ENCODE measurements at places on chromosomes 7 and 10.
A peak's percentile ranks its signal among the peaks of the same experiment; 100 is the strongest.

DNA sequence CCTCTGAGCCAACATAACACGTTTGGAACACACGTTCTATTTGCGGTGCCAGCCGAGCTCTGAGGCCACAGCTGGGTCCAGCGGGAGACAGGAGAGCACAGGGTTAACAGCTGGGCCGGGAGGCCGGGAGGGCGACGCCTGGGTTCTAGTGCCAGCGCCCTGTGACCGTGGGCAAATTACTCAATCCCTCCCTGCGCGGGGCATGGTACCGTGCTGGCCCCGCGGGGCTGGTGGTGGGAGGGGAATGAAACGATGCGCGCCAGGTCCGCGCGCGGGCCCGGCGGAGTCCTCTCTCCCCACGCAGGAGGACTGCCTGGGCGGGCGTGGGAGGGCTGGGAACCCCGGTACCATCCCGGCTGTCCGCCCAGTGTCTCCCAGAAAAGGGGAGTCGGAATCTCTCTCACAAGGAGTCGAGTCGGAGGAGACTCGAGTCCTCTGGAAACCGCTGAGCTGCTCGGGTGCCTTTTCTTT is 30.4 kb downstream of the LEP start:
- no peak for DNase-seq

DNA sequence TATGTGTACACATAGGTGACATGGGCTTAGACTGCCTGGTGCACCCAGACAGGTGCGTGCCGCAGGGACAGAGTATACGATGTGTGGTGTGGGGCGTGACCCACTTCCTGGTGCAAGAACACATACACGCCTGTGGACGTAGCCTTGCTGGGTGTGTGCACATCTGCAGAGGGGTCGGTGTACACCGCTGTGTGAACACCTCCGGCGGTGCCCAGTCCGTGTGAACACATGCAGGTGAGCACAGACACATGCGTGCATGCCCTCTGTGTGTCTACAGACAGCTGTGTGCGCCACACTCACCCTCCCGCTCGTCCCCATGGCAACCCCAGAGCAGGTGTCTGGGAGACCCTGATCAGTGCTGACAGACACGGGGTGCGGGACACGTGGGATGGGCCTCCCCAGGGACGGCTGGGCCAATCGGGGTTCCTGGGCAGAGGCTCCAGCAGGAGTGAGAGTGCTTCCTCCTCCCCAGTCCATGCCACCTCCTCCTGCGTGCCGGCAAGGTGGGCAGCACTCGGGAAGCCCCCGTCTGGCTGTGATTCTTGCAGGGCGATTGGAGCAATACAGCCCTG is 23.4 kb downstream of the ELFN1 start:
- DNase-seq, result no peak

GRCh38 chr10:120667276-120667675 is 183.9 kb upstream of the WDR11 start:
- DNase-seq, result no peak

DNA sequence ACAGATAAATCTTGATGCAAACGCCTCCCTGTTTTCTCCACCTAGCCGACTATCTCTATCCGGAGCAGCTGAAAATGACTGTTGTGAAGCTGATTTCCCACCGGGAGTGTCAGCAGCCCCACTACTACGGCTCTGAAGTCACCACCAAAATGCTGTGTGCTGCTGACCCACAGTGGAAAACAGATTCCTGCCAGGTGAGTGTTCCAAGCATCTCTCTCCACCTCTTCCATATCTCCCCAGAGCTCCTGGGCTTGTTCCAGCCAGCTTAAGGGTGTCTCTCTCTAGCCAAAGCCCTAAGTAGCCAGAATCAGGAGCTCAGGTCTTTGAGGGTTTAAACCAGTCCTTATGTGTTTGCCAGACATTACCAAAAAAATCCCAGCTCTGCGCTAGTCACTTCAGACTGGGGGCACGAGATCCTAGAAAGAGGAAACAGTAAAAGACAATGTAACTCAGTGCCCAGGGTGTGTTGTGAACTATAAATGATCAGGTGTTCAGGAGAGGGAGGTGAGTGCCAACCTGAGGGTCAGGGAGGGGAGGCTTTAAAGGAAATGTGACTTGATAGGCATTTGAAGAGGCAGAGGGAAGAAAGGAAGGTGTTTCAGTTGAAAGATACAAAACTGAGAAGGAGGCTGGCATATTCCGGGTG is 4.4 kb downstream of the PLAU start:
- DNase-seq, result no peak

- no peak for DNase-seq
Observed at GRCh38 chr10:44742248-44742647, 168.9 kb upstream of the TMEM72 start.

- no peak for DNase-seq
Observed at GRCh38 chr10:63236113-63236935, 103.2 kb downstream of the NRBF2 start.

DNA sequence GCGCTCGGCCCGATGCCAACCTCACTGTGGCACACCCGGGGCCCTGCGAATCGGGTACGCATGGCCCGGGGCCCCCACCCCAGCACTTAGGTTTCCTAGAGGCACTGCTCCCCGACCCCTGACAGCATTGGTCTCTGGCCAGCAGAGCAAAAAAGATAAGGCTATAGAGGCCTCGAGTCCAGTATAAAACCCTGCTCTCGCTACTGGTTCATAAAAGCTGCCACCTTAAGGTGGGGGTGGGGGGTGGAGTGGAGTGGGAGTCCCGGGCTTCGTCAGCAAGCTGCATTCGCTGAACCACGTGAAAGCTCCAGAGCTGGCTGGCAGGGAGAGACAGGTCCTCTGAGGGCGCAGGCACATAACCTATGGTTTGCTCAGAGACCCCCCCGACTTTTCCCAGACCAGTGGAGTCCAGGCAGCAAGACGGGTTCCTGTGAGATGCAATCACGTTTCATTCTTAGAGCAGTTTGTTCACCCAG is 1.3 kb downstream of the KAZALD1 start:
- no peak for DNase-seq

DNA sequence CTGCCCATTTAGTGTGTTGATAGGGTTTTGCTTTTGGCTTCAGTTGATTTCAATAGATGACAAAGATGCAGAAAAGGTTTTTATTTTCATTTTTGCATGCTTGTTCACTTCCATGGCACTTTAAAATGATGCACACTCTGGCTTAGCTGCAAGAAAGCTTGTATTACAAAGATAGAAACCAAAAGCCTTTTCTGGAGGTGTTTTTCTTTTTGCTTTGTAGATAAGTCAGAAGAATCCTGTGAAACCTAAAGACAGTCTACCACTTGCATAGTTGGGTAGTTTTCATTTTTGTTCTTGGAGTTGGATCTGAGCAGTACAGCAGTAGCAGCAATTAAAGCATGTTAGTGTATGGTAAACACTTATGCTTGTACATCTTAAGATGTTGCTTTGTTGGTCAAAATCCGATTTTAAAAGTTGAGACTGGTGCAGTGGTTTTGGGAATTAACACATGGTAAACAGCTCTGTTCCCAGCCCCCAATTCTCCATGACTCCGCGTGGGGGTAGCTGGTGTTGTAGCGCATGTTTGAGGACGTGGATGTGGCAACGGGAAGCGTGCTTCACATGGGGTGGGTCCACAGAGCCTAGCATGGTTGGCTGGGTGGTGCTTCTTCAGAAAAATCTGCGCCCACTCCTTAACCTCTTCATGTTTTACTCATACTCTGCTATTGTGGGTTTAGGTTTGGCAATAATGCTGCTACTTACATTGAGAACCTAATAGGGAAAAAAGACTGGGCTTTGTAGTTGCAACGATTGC is 19.8 kb downstream of the CCNY start:
- no peak for DNase-seq

DNA sequence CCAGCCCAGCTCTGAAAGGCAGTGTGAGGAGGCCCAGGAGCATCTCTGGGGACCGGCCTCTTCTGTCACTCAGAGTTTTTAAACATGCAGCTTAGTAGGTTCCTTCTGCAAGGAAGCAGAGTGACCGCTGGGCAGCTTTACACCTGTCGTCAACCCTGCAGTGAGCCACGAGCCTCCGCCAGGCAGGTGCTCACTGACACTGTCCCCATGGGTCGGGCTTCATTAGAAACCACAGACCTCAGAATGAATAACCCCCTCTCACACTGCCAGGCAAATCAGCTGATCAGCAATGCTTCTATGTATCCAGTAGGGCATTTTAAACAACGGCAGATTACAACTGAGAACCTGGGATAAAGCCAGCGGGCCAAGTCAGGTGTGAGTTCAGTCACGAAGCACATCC is 106.1 kb downstream of the MAD1L1 start:
- no peak for DNase-seq

- no peak for DNase-seq
Observed at GRCh38 chr7:31408140-31408729, 67.7 kb upstream of the NEUROD6 start.

DNA sequence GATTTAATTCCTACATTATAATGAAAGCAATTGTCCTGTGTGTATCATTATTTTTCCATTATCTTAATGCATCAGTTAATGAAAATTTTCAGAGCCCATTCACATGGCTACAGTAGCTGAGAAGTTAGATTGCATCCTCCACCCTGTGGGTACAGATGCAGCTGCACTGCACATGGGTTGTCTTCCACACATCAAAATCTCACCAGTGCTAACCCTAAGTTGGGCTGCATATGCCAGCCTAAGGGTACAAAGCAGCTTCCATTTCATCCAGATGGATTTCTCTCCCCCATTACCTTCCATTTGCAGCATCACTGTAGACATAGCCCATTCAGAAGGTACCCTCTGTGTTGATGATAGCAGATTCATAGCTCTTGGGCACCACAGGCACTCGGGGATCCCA is 74.7 kb upstream of the WDR11 start:
- DNase-seq, result no peak

DNA sequence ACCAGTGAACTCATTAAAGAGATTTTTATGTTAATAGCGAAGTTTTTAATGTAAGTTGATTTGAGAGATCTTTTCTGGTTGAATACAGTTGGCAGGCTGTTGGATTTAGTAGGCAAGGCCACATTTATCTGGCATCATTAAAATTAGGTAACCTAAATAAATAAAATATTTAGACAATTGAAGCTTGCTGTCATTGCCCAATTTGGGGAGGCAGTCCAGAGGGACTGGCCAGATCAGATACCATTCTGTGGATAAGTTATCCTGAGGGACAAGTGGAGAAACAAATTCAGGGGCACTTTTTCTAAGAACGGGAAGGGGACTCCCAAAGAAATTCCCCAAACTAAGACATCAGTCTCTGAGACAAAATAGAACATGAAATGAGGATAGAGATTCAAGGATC is 397.8 kb downstream of the GFRA1 start:
- DNase-seq, result no peak

- no peak for DNase-seq
Observed at GRCh38 chr10:19046679-19047078, 1.9 kb upstream of the MALRD1 start.

DNA sequence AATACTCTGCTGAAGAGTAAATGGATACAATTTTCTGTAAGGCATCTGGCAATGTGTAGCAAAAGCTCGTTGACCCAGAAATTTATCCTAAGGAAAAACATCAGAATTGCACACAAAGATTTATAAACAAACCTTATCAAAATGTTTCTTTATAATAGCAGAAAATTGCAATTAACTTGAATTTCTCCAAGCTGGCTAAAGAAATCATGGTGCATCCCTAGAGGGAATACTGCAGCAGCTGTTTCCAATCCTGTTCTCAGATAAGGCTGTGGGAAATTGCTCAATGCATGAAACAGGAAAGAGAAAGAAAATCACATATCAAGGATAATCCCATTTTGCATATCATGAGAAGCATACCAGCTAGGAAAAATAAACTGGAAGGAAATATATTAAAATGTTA is 18.7 kb downstream of the TACR2 start:
- DNase-seq, result no peak

- no peak for DNase-seq
Observed at GRCh38 chr7:122965306-122965705, 30.2 kb downstream of the TAS2R16 start.

GRCh38 chr7:156780724-156781455 is 112.1 kb downstream of the LMBR1 start:
- no peak for DNase-seq

- DNase-seq, result no peak
Observed at GRCh38 chr7:138893258-138893657, 87.9 kb downstream of the KIAA1549 start.

- no peak for DNase-seq
Observed at GRCh38 chr7:149330914-149331567, 69.0 kb downstream of the ZNF783 start.

DNA sequence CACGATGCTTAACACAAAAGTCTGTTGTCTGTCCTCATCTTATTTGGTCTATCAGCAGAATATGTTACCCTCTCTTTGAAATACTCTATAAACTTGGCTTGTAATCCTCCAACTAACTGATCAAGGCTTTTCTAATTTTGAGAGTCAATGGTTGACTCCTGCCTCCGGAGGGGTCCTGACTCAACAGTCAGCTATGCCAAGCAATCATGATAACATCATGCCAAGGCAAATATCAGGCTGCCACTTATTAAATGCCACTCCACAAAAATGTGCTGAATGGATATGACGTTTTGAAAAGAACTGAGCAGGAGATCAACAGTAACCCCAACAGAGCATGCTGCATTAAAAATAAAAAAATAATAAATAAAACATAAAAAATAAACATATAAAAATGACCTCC is 116.1 kb downstream of the PARD3 start:
- no peak for DNase-seq

DNA sequence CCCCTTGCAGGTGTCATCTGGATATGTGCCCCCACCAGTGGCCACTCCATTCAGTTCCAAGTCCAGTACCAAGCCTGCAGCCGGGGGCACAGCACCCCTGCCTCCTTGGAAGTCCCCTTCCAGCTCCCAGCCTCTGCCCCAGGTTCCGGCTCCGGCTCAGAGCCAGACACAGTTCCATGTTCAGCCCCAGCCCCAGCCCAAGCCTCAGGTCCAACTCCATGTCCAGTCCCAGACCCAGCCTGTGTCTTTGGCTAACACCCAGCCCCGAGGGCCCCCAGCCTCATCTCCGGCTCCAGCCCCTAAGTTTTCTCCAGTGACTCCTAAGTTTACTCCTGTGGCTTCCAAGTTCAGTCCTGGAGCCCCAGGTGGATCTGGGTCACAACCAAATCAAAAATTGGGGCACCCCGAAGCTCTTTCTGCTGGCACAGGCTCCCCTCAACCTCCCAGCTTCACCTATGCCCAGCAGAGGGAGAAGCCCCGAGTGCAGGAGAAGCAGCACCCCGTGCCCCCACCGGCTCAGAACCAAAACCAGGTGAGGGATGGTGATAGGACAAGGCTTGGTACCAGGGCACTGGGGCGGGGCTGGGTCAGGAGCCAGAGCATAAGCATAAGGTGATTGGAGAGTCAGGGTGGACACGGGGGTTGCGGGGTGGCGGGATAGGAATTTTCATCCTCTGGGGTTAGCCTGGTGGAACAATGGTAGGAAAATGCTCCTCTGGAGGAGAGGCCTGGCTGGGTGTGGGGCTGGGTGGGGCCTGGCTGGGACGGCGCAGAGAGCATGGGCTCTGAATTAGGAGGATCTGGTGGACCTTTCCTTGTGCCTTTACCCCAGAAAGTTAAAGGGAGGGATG is 1.9 kb downstream of the ZYX start:
- DNase-seq, result no peak

GRCh38 chr7:43824963-43825362 is 44.4 kb downstream of the MRPS24 start:
- DNase-seq, result peak; percentile 74

- peak; percentile 81 for DNase-seq
Observed at GRCh38 chr10:45420453-45421192, 46.6 kb downstream of the ALOX5 start.
